T-helper 2 cell (primary cell): ENCODE measurements at places on chromosomes 3 and 15.

DNA sequence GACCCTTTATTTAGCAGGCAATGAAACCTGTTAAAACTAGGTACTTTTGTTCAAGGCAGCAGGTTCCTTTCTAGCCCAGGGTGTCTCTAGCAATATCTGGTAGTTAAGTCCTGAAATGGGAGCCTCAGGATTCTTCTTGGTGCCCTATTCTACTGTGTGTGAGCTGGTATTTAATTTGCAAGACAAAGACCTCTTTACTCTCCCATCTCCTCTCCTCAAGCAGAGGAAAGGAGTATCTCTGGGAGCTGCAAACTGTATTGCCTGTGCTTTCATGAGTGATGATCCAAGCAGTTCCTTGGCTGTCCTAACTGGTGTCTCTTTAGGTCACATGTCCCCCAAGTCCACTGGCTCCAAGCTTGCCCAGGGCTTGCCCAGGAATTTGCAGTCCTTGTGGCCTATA is 188.2 kb downstream of the SI start:
- DNase-seq, result no peak

DNA sequence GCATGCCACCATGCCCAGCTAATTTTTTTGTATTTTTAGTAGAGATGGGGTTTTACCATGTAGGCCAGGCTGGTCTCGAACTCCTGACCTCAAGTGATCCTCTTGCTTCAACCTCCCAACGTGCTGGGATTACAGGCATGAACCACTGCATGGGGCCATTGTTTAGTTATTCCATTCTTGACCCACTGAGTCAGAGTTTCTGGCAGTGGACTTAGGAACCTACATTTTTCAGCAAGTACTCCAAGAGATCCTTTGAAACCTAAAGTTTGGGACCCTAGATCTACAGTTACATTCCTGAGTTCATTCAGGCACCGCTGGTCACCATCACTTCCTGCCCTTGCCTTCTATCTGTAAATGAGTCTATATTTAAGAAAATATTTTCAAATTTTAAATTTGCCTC is 1.4 kb upstream of the TNFSF10 start:
- DNase-seq, result no peak

- DNase-seq, result no peak
Measured at GRCh38 chr15:59999612-60000112, 4.4 kb upstream of the FOXB1 start.

GRCh38 chr15:34078900-34079299 is 22.8 kb downstream of the EMC7 start:
- DNase-seq, result no peak

DNA sequence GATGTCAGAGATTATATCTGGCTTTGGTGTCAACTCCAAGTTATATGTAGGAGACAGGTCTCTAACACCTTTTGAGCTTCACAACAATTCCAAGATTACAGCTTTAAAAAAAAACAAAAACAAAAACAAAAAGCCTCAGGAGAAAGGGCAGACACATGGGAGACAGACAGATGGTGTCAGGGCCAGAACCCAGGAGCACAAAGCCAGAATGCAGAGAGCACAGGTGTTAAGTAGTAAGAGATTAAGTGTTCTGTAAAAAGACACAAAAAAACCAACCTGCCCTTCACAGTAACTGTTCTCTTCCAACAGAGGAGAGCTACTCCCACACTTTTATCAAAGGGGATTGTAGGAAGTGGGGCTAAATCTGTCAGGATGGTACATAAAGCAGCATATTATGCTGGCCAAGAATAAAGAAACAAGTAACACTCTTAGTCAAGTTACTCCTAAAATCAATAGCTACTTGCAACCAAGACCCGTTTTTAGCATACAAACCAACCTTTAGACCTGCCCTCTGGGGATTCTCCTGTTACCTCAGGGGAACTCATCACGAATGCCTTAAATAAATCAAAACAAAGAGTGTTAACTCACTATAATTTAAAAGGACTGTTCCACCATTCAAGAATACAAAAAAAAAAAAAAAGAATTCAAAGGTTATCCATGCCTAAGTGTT is 5.9 kb downstream of the CPEB1 start:
- DNase-seq, result no peak

- no peak for DNase-seq
Measured at GRCh38 chr3:25775936-25776335, 7.3 kb downstream of the NGLY1 start.

DNA sequence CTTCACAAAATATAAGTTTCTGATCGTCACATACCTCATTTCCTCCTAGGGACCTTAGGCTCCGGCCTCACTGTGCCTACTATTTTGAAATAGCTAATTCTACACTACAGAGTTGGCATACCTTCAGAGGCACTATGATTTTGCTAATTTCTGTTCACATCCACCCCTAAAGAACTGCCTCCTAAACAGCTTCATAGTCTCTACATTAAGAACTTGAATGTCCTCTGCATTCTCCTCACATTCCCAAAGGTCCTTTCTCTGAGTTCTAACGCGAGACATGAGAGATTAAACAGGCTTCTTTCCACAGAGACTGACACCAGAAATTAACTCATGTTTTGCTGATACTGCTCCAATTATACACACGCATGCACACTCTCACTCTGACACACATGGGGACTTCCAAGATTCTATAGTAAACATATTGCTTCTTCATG is 75.5 kb downstream of the DLG1 start:
- DNase-seq, result no peak

GRCh38 chr3:125300416-125300815 is 74.7 kb downstream of the ZNF148 start:
- DNase-seq, result no peak

DNA sequence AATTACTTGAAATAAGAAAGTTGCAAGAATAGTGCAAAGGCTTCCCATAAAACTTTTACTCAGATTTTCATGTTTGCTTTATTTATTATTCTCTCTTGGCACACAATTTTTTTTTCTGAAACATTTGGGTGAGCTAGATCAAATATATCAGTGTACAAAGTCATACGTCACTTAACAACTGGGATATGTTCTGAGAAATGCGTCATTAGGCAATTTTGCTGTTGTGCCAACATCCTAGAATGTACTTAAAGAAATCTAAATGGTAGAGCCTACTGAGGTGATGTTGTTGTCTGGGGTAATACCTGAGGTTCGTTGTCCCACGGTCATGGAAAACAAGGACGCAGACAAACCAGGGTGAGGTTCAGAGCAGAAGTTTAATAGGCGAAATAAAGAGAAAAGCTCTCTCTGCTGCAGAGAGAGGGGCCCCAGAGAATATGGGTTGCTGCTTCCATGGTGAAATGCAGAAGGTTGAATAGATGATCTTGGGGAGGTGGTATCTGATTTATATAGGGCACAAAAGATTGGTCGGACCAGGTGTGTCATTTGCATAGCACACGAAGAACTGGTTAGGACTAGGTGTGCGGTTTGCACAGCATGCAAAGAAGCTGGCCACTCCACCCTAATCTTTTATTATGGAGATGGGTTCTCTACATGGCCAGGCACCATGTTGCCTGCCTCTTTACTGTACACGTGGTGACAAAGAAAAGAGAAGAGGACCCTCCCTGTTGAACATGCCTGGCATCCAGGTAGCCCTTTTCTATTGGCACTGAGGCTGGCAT is 8.8 kb upstream of the GRAMD1C start:
- DNase-seq, result no peak

DNA sequence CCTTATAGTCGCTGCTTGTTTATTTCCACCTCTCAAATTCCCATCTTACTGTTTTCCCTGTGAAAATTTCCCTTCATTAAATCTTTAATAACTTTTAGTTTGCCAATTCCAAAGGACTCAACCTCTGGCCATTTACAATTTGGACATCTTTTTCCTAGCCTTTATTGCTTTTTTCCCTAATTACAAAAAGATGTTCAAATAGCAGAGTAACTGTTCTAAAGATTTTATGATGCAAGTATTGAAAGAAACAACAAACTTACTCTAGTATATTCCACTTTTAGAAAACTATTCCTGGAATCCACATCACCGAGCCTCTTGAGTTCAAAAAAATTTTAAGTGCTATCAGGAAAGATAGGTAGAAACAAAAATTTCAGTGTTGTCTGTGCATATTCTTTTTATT is 174.1 kb upstream of the UBE2E2 start:
- no peak for DNase-seq

- no peak for DNase-seq
Measured at GRCh38 chr15:57031605-57032004, 113.2 kb downstream of the TCF12 start.

GRCh38 chr3:28738425-28738824 is 389.8 kb upstream of the AZI2 start:
- no peak for DNase-seq

DNA sequence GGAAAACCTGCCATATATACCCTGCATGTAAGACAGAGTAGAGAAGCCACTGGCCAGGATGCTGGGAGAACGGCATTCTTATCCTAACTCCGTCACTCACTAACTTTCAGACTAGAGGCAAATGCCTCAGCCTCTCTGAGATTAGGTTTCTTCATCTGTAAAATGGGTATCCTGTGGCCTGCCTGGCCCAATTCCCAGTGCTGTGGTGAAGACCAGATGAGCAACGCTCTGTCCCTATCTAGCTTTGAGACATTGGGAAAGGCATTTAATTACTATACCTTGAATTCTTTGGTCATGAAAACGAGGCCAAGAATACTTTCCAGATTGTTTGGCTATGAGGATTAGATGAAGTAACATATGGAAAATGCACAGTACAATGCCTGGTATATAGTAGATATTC is 35.9 kb downstream of the CEMIP start:
- DNase-seq, result no peak

DNA sequence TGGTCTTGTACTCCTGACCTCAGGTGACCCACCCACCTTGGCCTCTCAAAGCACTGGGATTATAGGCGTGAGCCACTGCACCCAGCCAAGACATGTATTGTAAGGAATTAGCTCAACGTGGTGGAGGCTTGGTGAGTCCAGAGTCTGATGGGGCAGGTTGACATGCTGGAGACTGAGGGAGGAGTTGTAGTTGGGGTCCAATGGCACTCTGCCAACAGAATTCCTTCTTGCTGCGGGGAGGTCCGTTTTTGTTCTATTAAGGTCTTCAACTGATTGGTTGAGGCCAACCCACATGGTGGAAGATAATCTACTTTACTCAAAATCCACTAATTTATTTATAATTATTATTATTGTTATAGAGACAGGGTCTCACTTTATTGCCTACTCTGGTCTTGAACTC is 30.1 kb downstream of the PLA2G4D start:
- no peak for DNase-seq

GRCh38 chr15:31173790-31174450 is 72.4 kb upstream of the TRPM1 start:
- DNase-seq, result no peak

GRCh38 chr3:177881351-177881750 is 654.9 kb upstream of the KCNMB2 start:
- no peak for DNase-seq

DNA sequence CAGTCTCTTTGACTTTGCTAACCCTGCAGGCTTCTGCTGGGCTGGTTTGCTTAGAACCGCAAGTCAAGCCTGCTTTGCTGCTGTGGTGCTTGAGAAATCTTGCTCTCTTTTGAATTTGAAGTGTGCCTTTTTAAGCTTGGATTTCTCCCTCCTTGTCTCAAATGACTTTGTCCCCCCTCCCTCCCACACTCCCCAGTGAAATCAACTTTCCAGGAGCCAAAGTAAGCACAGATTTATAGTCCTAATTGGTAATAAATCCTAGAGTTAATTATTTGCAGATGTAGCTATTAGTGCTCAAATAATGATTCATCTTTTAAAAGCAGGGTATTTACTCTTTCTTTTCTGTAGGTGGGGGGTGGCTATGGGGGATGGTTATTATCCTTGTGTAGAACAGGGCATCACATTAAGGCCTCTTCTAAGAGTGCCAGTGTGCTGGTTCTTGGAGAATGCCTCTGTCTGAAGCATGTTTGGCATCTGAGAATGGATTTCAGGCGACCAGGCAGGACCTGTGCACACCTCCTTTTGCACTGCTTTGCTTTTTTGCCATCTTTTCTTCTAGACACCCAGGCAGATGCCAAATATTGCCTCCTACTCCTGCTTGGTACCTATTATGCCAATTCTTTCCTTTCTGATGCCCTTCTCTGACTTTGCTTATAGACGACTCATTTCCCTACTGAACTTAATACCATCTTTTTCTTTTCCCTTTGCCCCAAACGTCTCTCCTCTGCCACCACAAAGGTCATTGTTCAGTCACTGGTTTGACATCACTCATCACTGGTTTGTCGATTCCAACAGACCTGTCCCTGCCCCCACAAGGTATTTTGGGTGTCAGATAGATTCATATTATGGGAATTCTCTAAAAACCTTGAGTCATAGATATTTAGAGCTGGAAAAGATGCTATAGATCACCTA is 50.7 kb downstream of the CLDN11 start:
- no peak for DNase-seq

- no peak for DNase-seq
Measured at GRCh38 chr3:13642597-13642996, 93.7 kb downstream of the FBLN2 start.

- no peak for DNase-seq
Measured at GRCh38 chr3:107813026-107813425, 277.8 kb downstream of the CD47 start.

GRCh38 chr15:76184650-76185035 is 124.9 kb downstream of the TMEM266 start:
- no peak for DNase-seq

GRCh38 chr3:115052906-115053305 is 94.2 kb downstream of the ZBTB20 start:
- no peak for DNase-seq

DNA sequence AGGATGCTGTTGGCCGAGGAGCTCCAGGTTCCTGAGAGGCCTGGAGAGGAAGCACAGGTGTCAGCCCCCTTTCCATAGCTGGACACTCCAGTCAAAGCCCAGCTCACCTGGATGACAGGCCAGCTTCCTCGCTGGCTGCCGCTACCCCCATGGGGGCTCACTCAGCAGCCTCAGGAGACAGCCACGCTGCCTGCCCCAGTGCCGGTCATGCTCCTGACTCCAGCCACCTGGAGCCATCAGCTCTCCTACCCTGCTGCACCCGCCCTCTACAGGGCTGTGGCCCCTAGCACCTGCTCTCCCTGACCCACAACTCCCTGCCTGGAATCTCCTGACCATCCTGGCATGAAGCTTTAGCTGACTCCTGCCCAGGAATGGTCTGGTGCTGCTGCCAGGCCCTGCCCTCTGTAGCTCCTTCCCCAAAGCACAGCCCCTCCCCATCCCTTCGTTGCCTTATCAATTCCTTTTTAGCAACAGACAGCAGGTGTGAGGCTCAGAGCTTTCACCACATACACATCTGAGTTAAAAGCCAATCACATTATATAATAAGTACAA is 94.2 kb downstream of the NUP210 start:
- DNase-seq, result no peak

DNA sequence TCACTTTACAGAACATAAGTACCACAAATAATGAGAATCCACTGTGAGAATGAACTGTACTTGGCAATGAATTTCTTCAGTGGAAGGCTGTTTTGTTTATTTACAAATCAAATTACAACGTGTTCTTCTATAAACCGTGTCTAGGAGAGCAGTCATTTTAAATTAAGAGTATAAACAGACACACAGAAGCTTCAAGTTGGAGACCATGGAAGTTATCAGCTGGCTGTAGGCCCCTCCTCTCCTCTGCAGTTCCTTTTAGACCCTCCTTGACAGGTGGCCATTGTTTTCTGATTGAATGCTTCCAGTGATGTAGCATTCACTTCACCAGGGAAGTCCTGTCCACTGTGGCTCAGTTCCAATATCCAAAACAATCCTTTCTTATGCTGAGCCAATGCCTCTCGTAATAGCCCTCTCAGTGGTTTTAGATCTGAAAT is 7.3 kb upstream of the MAPK6 start:
- no peak for DNase-seq
